ENCODE measurements at places on chromosomes 12 and 14. TPM values are rescaled to one million over a fixed set of nuclear protein-coding genes. Genes with fewer than 3 reads are reported as not detected.

DNA sequence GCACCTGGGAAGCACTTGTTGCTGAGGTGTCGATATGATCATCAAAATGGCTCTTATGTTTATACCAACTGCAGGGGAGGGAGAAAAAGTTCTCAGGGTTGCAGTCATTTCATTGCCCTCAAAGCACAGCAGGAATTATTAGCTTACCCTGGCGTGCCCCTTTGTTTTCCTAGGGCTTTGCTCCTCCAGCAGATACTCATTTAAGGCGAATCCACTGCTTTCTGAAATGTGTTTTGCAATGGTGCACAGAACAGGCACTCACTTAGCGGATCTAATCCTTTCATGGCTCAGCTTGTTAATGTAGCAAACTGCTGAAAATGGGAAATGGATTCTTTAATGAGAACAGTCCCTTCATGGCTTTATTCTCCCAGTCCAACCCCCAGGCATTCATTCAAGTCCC, 76.7 kb downstream of the NKX2-1 start:
- no peak overlapping the region for H3K4me3 ChIP-seq
- H3K4me1 ChIP-seq = peaks cover 13% of the 10 kb centered on the region
- H3K27me3 ChIP-seq = peaks cover 34% of the 10 kb centered on the region
- no peak for DNase-seq

- no peaks in the 10 kb centered on the region for H3K36me3 ChIP-seq
- H3K4me3 ChIP-seq = no peak overlapping the region
- no peak for DNase-seq
Observed at GRCh38 chr12:19544353-19544752, 105.1 kb downstream of the AEBP2 start.

DNA sequence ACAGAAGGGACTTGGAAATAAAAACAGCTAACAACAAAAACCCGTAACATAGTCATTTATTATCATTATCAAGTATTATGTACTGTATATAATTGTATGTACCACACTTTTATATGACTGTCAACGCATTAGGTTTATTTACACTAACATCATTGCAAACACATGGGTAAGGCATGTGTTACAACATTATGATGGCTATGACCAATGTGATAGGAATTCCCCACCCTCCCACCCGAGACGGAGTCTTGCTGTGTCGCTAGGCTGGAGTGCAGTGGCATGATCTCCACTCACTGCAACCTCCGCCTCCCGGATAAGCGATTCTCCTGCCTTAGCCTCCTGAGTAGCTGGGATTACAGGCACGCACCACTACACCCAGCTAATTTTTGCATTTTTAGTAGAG, 82.6 kb downstream of the ERC1 start:
- no peak overlapping the region for H3K27ac ChIP-seq
- DNase-seq = no peak
- peaks cover 17% of the 10 kb centered on the region for H3K4me1 ChIP-seq
- no peak overlapping the region for H3K4me3 ChIP-seq

GRCh38 chr12:108568338-108569154, 6.2 kb downstream of the ISCU start:
- no peak overlapping the region for H3K4me3 ChIP-seq
- H3K36me3 ChIP-seq = peaks cover 18% of the 10 kb centered on the region
- no peak for DNase-seq
- peak overlapping the region; percentile 17 for H3K27ac ChIP-seq
- H3K27me3 ChIP-seq = no peaks in the 10 kb centered on the region

Gene TSHR
- not detected for total RNA-seq

Gene HCAR1
- 1.2 TPM for total RNA-seq

Gene BCAT1
- 121 TPM for total RNA-seq
